ENCODE measurements at places on chromosomes 5 and 9.

DNA sequence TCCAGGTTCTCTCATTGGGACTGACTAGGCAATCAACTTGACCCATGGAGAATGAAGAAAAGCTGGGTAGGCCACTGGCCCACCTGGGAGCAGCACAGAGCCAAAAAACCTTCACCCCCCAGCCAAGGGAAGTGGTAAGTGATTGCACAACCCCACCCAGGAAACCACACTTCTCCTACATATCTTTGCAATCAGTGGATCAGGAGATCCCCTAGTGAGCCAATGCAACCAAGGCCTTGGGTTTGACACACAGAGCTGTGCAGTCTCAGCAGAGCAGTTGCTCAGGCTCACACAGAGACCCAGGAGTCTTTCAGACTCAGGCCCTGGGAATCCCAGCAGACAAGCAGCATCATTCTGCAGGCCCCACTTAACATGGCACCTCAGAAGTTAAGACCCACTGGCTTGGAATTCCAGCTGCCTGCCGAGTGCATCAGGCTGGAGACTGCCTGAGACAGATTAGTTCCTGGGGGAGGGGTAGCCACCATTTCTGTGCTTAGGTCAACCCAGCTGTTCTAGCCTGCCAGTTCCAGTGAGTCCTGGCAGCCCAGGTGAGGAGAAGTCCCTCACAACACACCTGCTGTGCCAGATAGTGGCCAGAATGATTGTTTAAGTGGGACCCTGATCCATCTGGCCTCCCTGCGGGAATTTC is 136.4 kb downstream of the SAXO1 start:
- no peak for DNase-seq

DNA sequence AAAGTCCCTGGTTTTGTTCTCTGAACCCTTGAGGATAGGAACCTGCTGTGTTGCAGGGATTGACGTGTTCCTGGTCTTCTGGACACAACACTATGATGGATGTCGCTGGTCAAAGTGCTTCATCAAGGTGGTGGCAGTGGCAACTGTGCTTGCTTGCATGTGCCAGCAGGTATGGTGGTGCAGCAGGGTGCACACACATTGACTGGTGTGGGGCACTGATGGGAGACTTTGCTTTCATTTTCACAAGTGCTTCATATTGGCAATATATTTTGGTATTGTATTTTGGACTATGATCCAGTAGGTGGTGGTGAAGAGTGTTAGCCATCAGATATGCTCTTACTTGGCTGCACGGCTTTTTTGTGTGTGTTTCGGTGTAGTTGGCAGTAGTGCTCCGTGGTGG is 479.8 kb upstream of the CTNND2 start:
- no peak for DNase-seq

DNA sequence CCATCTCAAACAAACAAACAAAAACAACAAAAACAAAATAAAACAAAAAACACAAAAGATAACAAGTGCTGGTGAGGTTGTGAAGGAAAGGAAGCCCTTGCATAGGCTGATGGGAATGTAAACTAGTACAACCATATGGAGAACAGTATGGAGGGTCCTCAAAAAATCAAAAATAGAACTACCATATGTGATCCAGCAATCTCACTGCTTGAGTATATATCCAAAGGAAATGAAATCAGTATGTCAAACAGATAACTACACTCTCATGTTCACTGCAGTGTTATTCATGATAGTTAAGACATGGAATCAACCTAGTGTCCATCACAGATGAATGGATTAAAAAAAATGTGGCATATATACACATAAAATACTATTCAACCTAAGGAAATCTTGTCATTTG is 395.7 kb upstream of the SLC24A2 start:
- no peak for DNase-seq

DNA sequence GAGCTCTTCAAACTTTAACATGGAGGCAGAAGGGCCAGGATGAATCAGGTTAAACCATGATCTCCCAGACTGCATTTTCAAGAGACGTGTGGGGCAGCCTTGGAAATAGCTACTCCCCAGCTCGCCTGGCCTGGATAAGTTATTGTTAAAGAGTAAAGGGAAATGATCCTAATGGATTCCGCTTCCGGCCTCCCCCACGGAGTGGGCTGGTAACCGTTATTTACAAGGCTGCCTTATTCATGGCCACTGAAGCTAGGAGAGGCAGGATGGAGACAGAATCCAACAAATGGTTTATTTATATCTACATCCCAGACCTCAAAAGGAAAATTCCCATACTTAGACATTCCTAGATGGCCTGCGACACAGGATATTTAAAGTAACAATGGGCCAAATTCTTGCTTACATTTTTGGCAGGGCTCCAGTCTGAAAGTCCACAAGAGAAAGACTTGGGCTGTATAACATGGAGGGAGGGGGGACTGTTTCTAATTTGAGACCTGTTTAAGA is 27.9 kb downstream of the SPRY4 start:
- DNase-seq = no peak

DNA sequence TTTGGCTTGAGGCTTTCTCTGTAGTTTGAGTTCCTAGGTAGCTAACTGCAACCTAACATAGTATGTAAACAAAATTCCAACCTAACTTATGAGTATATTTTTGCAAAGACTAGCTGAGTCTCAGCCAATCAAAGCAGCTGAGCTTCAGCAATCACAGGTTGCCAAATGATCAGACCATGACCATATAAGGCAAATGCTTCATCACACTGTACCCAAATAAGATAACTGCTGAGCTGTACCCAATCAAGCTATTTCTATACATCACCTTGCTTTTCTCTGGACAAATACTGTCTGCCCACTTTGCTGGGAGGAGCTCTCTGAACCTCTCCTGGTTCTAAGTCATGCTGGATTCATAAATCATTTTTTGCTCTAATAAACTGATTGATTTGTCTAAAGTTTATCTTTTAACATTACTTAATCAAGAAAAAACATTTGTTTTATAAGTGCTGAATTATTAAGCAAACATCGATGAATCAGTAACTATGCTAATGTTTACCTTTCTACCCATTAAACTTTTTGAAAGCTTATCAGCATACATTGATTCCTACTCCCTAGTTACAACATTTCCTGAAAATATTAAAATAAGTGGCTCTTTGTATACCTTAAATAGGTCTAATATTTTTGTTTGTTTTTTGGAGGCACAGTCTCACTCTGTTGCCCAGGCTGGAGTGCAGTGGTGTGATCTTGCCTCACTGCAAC is 129.7 kb upstream of the PCA3 start:
- DNase-seq = no peak

DNA sequence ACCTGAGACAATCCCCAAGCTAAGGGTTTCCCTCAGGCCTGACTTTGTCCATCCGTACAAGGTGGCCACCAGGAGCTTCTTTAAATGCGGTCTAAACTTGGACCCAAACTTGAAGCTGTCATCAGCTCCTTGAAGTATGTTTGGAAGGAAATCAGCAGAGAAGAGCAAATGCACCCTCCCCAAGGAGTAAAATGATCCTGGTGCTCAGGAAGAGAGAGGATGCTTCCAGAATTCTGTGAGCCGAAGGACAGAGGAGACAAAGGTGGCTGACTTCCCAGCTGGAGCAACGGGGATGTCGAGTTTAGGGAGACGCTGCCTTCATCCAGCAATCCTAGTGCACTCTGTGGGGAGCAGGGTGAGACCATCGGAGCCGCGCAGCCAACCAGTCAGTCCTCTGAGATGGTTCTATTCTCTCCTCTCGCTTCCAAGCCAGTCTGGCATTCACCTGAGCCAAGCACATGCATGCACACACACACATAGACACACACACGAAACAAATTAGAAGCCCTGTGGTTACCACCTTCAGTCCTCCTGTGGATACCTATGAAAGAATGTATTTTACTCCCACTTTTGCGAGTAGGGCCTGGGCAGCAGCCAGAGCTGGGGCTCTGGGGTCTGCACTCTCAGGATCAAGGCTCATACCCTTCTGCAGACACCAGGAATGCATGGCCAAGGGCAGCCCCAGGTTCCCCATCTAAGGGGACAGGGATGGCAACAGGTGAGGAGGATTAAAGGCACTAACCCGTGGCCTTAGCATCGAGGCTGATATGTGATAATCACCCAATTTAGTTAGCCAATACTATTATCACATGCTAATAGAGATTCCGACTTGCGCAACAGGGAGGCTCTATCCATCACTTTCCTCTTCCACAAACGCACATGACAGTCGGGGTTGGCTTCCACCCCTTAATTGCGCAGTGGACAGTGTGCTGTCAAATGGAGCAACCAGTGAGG is 75.8 kb downstream of the GTF3C4 start:
- no peak for DNase-seq

GRCh38 chr5:94793113-94793815 is 174.8 kb downstream of the SLF1 start:
- peak; percentile 12 for DNase-seq

DNA sequence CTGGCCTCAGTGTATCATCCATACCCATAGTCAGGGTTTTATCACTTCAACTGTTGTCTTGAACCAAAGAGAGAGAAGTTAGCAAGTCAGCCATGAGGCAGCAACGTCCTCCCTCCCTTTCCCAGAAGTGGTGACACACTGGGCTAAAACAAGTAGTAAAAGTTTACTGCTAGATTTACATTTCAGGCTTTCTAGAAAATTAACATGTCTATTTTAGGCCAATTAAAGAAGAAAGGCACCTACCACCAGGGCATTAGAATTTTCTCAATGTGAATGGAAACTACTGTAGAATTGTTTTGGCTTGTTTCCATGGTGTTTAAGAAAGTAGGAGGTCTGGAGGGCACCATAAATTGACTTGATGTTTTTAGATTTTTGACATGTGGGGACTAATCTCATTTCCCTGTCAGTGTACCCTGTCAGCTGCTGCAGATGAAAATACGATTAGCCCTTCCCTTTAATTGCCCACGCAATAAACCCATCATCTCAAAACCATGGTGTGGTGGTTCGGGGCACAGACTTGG is 121.8 kb upstream of the ELL2 start:
- DNase-seq = no peak

GRCh38 chr9:100084734-100085133 is 14.1 kb downstream of the ERP44 start:
- DNase-seq = no peak

DNA sequence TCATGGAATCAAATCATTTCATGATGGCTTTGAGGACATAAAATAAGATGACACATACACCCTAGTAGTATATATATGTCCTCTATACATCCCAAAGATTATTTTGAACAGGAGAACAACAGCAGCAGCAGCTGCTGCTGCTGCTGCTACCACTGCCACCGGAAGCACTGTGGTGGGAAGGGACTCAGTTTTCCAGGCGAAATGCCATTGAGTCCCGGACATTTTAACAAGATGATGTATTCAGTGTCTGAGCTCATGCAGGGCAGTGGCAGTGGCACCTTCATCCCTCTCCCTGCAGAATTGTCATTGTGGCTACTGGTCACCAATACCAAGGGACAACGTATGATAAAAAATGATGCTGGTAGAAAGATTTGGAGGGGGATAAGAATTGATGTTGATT is 151.3 kb downstream of the CHSY3 start:
- no peak for DNase-seq

DNA sequence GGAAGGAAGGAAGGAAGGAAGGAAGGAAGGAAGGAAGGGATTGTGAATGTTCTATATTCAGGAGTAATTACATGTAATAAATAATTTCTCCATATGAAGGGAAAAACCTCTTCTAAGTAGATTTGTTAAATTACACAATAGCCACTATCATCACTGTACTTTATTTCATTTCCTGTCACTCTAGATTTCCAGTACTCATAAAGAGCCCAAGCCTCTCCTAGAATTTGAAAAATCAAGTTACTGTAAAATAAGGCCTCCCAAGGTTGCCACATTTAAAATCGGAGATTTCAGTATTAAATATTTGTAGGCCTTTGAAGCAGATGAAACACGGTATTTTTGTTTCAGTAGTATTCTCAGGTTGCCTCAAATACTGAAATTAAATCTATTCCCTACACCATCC is 499.0 kb downstream of the CDH10 start:
- no peak for DNase-seq

DNA sequence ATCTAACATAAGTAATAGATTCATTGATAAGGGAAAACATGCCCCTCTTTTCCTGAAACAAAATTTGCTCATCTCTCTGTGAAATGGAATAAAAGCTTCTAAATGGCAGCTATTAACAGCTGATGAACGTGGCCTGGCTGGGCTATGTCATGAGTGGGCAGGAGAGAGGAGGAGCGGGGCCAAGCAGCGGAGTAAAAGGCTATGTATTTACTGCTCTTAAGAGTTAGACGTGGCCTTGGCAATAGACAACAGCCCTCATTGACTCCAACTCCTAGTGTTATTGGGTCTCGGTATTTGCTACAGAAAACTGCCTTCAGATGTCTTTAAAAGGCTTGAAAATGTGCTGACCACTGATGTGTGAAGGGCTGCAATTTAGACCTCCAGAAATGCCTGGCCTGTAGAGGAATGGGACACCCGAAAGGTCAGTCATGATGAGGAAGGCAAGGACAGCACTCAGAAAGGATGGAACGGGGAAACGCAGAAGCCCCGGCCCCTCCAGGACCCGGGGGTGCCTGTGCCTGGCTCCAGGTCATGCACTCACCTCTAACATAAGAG is 116.8 kb downstream of the PDZD2 start:
- no peak for DNase-seq

DNA sequence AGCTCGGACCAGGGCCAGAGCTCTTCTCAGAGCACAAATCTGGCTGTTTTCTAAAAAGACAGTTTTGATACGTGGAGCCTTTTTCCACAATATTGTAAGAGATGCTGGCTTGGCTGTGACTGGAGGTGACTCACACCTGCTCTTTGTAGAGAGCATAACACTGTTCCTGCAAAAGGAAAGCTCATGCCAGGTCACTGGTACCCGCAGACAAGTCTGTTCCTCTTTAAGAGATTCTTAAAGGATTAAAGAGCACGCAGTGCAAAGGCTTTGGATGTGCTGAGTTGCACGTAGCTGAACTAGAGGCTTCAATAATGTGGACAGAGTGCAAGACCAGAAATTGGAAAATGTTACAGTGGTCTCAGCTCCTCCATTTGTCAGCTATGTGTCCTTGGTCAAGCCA is 19.0 kb downstream of the ACTL7B start:
- no peak for DNase-seq

- no peak for DNase-seq
Measured at GRCh38 chr5:37721447-37721871, 118.4 kb downstream of the GDNF start.

- DNase-seq = no peak
Measured at GRCh38 chr5:68110264-68110663, 105.3 kb upstream of the PIK3R1 start.

DNA sequence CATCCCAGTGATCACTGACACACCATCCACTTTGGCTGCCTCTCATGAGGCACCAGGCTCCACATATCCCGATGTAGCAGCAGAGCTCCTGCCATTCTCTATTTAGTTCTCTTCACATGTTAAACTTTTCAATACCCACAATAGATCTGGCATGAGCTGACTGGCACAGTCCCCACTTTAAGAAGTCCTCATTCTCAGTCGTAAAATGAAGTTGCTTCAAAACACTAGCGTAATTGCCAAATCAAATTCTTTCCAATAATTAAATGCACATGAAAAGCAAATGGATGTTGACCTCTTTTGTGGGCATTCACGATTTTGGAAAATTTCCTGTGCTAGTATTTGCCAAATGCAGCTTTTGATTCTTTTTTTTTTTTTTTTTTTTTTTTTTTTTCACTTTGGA is 32.4 kb downstream of the HAPLN1 start:
- no peak for DNase-seq

GRCh38 chr5:5979377-5979760 is 399.0 kb downstream of the MED10 start:
- no peak for DNase-seq
